Hematopoietic multipotent progenitor cell treated with erythropoietin and hydrocortisone succinate and interleukin-3 and kit ligand, for 15 days (in vitro differentiated cells): ENCODE measurements at places on chromosomes 3 and 15.
A peak's percentile ranks its signal among the peaks of the same experiment; 100 is the strongest.

- no peak for DNase-seq
Observed at GRCh38 chr15:58182460-58183163, 44.4 kb downstream of the AQP9 start.

GRCh38 chr3:45981346-45982074 is 14.1 kb downstream of the FYCO1 start:
- peak; percentile 66 for DNase-seq

DNA sequence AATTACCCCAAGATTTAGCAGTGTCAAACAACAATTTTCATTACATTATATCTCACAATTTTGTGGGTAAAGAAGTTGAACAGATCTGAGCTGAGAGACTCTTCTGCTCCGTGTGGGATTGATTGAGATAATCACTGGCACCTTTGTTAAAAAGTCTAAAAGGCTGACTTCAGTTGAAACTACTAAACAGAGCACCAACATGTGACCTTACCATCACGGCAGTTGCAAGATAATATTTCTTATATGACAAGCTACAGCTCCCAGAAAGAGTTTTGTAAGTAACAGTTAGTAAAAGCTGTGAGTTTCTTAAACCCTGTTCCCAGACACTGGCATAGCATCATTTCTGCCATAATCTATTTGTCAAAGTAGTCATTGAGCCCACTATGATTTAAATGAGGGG is 25.0 kb downstream of the CGGBP1 start:
- peak; percentile 51 for DNase-seq

DNA sequence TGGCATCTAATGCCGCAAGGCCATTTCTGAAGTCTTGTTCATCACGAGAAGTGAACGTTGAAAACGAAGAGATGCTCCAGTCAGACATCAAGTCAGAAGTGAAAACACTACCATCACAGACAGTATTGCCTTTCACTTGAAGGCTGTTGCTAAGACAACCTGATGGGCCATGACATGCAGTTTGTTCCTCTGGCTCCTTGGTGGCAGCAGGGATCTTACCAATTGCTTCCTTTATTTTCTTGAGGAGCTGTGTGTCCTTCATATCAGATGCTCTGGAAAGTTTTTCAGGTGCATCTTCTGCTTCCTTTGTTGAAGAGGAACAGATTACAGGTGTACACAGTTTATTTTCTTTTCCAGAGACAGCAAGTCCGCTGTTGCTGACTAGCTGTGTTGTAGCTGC is 30.7 kb upstream of the MYLK start:
- no peak for DNase-seq

GRCh38 chr15:82554849-82555248 is 14.6 kb upstream of the RPS17 start:
- no peak for DNase-seq

DNA sequence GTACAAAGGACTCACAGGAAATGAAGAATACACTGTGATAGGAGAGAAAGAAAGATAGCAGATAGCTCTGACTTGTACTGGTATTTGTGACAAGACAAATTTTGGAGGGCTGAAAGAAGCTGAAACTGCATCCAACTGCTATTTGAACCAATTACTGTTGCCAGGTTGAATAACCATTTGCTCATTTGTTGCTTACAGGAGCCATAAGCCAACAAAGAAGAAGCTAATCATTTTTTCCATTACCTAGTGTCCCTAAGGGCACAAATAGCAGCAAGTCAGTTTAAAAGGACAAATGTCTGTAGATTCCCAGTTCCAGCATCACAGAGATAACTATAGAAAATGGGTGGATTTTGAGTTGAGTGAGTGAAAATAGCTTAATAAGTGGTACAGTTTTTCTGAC is 376.9 kb upstream of the ARPP21 start:
- no peak for DNase-seq

DNA sequence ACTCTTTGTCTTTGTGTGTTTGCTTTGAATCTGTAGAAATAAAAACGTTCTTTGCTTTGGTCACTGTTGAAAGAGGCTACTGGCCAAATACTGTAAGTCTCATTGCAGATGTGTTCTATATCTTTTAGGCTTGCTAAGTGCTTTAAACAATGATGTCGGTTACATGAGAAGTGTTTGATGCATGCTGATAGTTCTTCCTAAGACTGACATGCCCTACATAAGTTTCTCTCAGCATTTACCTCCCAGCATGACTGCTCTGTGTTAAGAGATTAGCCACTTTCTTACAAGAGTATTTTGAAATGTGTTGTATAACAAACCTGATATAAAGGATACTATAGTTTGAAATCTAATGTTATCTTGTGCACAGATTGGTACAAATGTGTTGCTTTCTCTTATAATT is 1088.7 kb downstream of the NSUN3 start:
- DNase-seq: no peak

DNA sequence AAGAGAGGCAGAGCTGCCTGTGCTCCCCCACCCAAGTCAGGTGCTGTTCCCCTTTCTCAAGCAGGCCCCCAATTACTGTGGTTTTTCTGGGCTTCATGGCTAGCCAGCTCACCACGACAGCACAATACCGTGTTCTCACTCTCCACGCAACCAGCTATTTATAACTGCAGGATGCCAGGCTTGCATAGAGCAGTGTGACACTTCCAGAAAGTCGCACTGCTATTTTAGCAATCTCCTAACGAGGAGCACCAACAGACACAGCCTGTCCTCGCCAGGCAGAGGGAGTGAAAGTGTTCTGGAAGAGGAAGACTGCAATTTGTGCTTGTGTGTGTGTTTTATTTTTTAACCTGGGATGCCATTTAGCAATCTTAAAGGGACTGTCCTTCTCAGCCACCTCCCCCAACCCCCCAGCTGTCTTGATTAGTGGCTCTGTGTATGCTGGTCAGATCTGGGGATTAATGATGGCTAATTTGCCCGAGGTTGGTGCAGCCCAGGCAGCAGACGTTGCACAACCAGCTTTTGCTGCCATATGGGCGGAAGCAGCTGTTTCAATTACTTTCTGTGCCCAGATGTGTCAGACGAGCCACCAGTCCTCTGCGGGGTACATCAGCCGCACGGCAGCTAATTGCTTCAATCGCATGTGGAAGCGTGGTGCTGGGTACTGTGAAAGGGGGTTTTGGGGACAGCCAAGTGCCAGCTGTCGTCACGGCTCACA is 268.0 kb upstream of the ARRDC4 start:
- DNase-seq: no peak

GRCh38 chr3:25156626-25157025 is 271.4 kb upstream of the RARB start:
- DNase-seq: no peak
